NCI-H146 (cell line): ENCODE measurements at places on chromosomes 16 and 17.

GRCh38 chr17:27778183-27778582 lies 22.1 kb downstream of the NOS2 start:
- no peak for DNase-seq

- DNase-seq = no peak
These were observed 75.1 kb downstream of the TOX3 start for GRCh38 chr16:52471650-52472370.

- DNase-seq = no peak
These were observed 116.4 kb downstream of the SPAG9 start for GRCh38 chr17:51004249-51004648.

DNA sequence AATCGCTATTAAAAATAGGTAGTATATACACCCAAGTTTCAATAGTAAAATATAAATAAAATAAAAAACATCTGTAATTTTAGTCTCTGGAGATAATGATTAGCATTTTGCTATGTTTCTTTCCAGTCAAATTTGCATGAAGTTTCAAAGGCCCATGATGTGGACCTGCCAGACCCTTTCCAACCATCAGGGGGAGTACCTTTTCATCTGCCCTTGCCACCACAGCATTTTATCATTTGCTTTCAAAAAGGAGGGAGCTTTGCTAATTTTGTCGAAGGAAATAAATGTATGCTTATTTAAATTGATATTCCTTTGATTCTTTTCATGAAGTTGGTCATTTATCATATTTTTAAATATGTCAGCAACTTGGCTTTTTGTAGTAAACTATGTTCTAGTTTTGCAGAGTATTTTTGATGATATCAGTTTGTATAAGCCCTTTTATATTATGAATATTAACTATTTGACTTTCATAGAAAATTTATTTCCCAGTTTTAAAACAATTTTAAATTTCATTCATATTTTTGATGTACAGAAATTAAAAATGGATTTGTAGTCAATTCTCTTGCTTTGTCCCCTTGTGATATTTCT lies 115.2 kb upstream of the NETO2 start:
- no peak for DNase-seq

DNA sequence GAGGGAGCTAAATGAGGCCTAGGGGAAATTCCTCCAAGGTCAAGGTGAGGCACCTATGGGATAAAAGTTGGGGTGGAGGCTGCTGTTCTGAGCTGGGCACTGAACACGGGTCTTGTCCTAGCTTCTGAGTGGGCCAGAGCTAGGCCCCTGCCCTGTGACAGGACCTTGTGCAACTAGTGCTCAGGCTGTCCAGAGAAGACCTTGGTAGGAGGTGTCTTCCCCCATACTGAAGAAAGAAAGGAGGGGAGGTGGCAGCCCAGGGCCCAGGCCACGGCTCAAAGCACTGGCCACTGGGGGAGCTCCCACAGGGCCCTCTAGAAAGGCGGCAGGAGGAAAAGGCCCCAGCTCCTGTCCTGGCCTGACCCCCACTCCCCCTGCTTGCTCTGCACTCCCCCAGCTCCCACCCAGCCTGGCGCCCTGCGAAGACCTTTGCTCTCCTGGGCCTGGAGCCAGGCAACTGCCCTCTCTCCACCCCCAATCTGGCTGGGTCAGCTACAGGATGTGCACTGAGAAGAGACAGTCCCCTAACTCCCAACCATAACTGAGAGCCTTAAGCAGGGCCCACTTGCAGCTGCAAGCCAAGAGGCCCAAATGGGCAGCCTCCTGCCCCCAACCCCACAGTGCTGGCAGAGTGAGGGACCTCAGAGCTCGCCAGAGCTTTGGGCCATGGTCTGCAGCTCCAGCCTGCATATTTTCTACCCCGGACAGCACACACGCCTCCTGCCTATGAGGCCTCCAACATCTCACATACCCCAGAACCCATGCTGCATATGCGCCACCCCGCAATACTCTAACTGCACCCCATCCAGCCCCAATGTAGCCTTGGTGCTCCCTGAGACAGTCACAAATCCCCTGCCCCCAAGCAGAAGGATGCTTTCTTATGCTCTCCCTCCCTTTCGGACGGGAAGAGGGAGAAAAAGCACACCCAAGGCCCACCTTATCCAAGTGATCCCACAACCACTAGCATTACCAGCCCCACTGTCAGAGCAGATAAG lies 15.3 kb downstream of the HSD11B2 start:
- no peak for DNase-seq

- DNase-seq = no peak
These were observed 358.2 kb downstream of the KIF2B start for GRCh38 chr17:54180950-54181349.

DNA sequence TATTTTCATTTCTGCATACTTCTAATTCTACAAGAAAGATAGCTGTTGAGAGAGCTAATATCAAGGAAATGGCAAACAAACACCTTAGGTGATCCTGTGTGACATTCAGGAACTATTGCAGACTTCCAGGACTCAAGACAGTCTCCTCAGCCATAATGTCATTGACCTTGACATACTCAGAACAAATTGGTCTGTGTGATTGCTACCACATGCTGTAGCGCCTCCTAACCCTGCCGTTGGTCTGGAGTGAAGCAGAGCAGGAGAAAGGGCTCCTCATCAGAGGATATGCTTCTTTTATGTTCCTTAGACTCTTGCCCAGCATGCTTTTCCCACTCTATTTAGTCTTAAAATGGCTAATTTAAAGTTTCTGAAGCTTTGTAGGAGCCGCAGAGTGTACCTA lies 194.2 kb upstream of the TBX2 start:
- DNase-seq = no peak

GRCh38 chr17:32673964-32674363 lies 187.2 kb downstream of the CDK5R1 start:
- no peak for DNase-seq

- DNase-seq = peak; percentile 71
These were observed 989 bp upstream of the DUSP14 start for GRCh38 chr17:37488607-37489196.

DNA sequence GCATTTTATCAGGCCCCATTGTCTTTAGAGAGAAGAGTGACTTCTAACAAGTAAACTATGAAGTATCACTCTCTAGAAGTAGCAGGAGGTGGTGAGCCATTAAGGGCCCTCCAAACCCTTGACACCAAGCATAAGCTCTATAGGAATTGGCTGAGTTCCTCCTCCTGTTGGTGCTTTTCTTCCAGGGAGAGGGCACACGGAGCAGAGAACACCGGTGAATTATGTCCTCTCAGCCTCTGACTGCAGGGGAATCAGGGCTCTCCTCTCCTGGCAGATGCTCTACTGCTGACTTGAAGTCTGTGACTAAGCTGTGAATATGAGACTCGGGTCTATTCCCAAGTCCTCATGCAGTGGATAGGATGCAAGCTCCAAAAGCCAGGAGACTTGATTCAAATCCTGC lies 32.3 kb downstream of the CHD9 start:
- no peak for DNase-seq

DNA sequence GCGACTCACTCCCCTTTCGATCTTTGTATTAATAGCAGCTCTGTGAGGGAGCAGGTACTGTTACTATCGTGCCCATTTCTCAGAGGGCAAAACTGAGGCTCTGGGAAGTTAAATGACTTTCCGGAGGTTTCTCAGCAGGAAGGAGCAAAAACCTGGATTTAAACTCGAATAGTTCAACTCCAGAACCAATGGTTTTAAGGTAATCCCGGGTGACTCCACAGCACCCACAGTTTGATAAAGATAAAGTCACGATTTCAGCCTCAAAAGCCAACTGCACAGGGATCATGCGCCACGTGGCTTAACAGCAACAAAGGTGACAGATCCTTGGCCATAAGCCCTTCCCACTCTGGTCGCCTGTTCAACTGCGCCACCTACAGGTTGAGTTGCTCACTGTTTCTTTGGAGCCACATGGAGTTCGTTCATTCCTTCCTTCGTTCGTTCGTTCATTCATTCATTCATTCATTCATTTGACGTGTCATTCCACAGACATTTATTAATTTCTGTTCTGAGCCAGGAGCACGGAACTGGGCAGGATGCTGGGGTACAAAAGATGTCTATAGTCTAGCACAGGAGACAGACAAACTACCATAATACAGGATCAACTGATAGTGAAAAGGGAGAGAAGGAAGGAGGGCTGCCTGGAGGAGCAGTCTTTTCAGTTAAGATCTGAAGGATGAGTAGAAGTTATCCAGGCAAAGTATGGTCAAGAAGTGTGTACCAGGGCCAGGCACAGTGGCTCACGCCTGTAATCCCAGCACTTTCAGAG lies 134.8 kb downstream of the HS3ST2 start:
- DNase-seq = peak; percentile 23

DNA sequence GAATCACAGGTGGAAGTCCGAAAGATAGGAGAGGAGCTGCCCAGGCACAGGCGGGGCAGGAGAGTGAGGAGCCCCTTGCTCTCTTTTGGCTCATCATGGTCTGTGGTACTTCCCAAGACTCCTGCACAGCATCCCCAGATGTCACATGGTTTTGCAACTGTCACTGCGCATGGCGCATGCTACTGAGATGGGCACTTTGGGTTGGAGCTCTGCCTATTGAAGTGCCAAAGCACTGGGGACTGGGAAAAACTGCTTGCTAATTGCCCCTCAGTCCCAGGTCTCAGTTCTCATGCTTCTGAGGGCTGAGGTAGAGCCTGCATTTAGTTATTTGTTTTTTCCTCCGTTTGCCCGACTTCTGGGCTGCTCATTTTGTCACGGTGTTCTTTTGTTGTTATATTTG lies 156.8 kb upstream of the CDH13 start:
- DNase-seq = no peak

DNA sequence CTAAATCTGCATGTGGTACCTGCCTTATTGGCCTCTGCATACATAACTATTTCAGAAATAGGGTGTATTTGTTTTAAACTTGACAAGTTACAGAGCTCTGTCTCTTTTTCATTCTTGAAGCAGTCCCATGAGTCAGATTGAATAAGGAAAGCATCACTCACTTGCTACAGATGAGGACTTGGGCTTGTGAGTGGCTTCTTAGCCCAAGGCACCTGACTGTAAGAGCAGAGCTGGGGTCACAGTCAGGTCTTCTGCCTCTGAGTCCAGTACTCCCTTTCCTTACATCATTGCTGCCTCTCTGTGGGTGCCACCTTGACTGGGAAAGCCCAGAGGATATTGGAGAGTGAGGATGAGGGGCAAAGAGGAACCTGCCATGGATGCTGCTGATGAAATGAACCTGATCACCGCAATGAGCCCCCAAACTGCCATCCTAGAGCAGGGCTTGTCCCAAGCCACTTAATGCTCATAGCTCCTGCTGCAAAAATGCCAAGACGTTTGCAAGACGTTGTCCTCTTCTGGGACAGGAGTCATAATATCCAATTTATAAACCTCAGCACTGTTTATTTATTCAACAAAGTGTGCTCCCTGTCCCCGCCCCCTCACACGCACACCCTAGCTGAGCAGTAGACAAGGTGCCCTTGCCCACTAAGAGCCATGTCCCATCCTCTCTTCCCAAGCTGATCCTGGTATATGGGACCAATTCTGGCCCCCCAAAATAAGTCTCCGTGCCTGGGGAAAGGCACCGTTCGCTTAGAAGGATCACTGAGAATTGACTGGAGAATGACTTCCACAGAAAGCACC lies 74.1 kb downstream of the CCDC182 start:
- DNase-seq = no peak

DNA sequence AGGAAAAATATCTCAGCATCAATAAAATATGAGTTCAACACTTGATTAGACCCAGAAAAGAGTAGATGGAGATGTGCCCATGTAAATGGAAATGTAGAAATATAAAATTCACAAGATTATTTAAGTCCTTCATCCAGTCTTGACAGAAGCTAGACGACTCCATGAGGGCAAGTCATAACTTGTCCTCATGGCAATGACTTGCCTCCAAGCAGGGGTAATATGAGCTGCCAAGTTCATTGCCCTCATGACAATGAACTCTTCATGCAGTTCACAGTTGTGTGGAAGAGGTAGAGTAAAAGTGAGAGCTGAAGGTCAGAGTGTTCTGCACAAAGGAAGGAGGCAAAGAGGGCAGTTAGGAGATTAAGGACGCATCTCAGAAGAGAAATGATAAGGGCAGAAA lies 22.3 kb downstream of the CDH11 start:
- no peak for DNase-seq
